Vagina (tissue), 2 donors: ENCODE measurements at places on chromosomes 1 and 21. TPM values are rescaled to one million over a fixed set of nuclear protein-coding genes. Genes with fewer than 3 reads are reported as not detected.
A peak's percentile ranks its signal among the peaks of the same experiment; 100 is the strongest.

Gene PCBP3
- 4.9 TPM for total RNA-seq

Gene CIART
- 6.6 TPM for total RNA-seq

Gene ATP6V1G3
- not detected for total RNA-seq

Gene DMBX1
- 0.25 TPM for total RNA-seq

Gene SOD1
- total RNA-seq, result 162 TPM

Gene KCNA3
- 8.1 TPM for total RNA-seq

Gene HSD3B1
- total RNA-seq, result not detected

Gene MIXL1
- not detected for total RNA-seq

Gene PDE9A
- 9.6 TPM for total RNA-seq

DNA sequence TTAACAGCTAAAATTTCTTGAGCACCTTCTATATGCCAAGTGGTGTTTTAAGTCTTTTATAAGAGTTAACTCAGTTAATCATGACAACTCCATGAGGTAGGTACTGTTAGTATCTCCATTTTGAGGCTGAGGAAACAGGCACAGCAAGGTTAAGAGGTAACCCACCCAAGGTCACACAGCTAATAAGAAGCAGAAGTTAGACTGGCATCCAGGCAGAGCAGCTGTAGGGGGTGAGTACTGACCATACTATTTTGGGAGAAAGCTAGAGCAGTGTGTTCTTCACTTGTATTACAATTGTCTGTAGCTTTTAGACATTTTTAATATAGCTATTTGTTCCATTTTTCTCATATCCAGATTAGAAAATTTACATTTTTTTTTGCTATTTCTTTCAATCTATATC lies 4.8 kb downstream of the ATP6V1G3 start:
- no peaks in the 10 kb centered on the region for H3K4me1 ChIP-seq
- H3K27ac ChIP-seq, result no peak overlapping the region
- H3K27me3 ChIP-seq, result no peaks in the 10 kb centered on the region
- no peak for DNase-seq
- H3K36me3 ChIP-seq, result no peaks in the 10 kb centered on the region
- H3K4me3 ChIP-seq, result no peak overlapping the region

- no peak overlapping the region for H3K27ac ChIP-seq
- H3K4me3 ChIP-seq, result no peak overlapping the region
- no peaks in the 10 kb centered on the region for H3K4me1 ChIP-seq
- DNase-seq, result no peak
Measured at GRCh38 chr1:198318085-198318484, 161.3 kb downstream of the NEK7 start.

- no peaks in the 10 kb centered on the region for H3K27me3 ChIP-seq
- peak overlapping the region; percentile 88 for H3K27ac ChIP-seq
- no peaks in the 10 kb centered on the region for H3K36me3 ChIP-seq
- peaks cover 24% of the 10 kb centered on the region for H3K4me1 ChIP-seq
Measured at GRCh38 chr1:153698020-153698922, 19.8 kb downstream of the NPR1 start.

GRCh38 chr1:201985355-201985754 lies 2.9 kb downstream of the RNPEP start:
- H3K4me1 ChIP-seq, result peaks cover 47% of the 10 kb centered on the region
- H3K27ac ChIP-seq, result peak overlapping the region; percentile 15
- no peak for DNase-seq
- H3K36me3 ChIP-seq, result peaks cover 14% of the 10 kb centered on the region
- H3K27me3 ChIP-seq, result no peaks in the 10 kb centered on the region

- H3K4me3 ChIP-seq, result no peak overlapping the region
- no peaks in the 10 kb centered on the region for H3K36me3 ChIP-seq
- H3K27ac ChIP-seq, result no peak overlapping the region
- no peak for DNase-seq
- no peaks in the 10 kb centered on the region for H3K27me3 ChIP-seq
Measured at GRCh38 chr1:65605621-65606020, 185.2 kb downstream of the LEPR start.

DNA sequence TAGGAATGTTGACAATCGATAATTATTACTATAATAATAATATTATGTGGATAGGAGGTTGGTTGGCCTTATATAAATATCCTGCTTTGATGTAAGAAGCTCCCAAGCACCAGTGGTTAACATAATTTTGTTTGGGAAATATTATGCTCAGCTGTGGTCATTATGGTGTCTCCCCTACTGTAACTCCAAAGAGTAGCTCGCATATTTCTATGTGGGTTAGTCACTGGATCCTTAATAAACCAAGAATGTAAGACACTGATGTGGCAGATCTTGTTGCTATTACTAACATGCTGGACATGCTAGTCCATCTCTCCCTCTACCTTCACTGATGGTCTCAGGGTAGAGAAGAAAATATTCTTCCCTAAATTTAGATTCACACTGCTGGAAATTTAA lies 79.2 kb upstream of the RALGPS2 start:
- H3K36me3 ChIP-seq, result no peaks in the 10 kb centered on the region
- no peaks in the 10 kb centered on the region for H3K4me1 ChIP-seq
- no peaks in the 10 kb centered on the region for H3K27me3 ChIP-seq
- H3K4me3 ChIP-seq, result no peak overlapping the region

DNA sequence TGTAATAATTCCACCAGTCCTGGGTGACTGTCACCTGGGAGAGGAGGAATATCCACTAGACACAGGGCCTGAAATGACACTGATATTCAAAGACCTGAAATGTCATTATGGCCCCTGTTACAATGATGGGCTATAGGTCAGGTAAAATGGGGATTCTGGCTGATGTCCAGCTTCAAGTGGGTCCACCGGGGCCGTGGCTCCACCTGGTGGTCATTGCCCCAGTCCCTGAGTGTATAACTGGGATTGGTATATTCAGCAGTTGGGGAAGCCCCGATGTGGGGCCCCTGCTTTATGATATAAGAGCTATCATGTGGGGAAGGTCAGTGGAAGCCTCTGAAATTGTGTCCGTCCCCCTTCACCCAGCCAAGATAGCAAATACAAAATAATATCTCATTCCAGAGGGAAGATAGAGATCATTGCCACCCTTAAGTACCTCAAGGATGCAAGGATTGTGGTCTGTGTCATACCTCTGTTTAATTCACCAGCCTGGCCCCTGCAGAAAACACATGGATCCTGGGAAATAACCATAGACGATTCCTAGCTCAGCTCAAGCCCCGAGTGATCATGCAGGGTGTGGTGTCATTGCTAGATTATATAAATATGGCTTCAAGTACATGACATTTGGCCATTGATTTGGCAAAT lies 19.4 kb downstream of the PLEKHO1 start:
- H3K27me3 ChIP-seq, result no peaks in the 10 kb centered on the region
- H3K4me1 ChIP-seq, result no peaks in the 10 kb centered on the region
- H3K27ac ChIP-seq, result no peak overlapping the region

GRCh38 chr1:151822404-151822803 lies 9.2 kb downstream of the RORC start:
- H3K36me3 ChIP-seq, result no peaks in the 10 kb centered on the region
- DNase-seq, result no peak
- no peaks in the 10 kb centered on the region for H3K27me3 ChIP-seq
- no peak overlapping the region for H3K27ac ChIP-seq
- no peaks in the 10 kb centered on the region for H3K4me1 ChIP-seq

- H3K36me3 ChIP-seq, result no peaks in the 10 kb centered on the region
- no peak overlapping the region for H3K27ac ChIP-seq
- no peak overlapping the region for H3K4me3 ChIP-seq
- no peaks in the 10 kb centered on the region for H3K27me3 ChIP-seq
- DNase-seq, result no peak
- H3K4me1 ChIP-seq, result no peaks in the 10 kb centered on the region
Measured at GRCh38 chr1:213586587-213586972, 401.2 kb upstream of the PROX1 start.

- H3K27ac ChIP-seq, result no peak overlapping the region
- no peaks in the 10 kb centered on the region for H3K36me3 ChIP-seq
- no peak overlapping the region for H3K4me3 ChIP-seq
- DNase-seq, result no peak
- no peaks in the 10 kb centered on the region for H3K4me1 ChIP-seq
- no peaks in the 10 kb centered on the region for H3K27me3 ChIP-seq
Measured at GRCh38 chr21:23578027-23578426, 2029.3 kb downstream of the MRPL39 start.

DNA sequence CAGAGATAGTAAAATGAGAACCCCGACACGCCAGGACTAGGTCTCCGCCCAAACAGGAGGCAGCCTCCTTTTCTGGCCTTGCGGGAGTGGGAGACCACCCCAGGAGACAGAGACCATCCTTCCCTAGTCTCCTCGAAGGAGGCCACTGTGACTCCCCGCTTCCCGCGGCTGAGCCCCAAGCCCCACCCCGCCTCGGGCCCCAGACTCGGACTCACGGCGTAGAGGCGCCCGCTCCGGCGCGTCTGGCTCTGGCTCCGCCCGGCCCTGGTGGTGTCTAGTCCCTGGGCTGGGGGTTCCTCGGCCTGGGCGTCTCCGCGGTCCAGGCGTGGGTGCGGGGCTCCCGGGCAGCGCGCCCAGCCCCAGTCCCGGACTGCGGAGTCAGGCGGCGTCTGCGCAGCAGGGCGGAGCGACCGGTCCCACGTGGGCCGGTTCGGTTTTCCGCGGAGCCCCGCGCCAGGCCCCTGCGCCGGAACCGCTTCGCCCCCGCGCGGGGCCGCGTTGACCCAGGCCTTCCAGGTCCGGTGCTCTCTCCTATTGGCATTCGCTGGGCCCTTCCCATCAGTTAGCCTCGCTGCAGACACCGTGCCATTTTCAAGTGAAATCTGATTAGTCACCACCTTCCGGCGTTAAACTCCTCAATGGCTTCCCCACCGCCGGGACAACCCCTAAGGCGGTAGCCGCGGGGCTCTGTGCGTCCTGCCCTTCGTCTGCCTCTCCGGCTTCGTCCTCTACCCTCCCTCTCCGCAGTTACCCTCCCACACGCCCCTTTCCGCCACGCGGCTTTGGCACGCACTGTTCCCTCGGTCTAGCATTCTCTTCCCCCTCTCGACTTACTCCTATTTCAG lies at the start of gene C1orf216:
C1orf216 (minus strand) TSS at position 393 of the 845 bp plus-strand sequence. CDS start 2,563 bp downstream, outside the sequence.
- H3K27me3 ChIP-seq, result no peaks in the 10 kb centered on the region
- H3K4me1 ChIP-seq, result peaks cover 37% of the 10 kb centered on the region
- H3K4me3 ChIP-seq, result peak within 1 kb of the TSS; percentile 82
- H3K27ac ChIP-seq, result peak within 1 kb of the TSS; percentile 93
- H3K36me3 ChIP-seq, result no peaks in the 10 kb centered on the region
- no peak for DNase-seq

GRCh38 chr1:248243204-248243603 lies 12.0 kb downstream of the OR2M4 start:
- no peak for DNase-seq
- no peak overlapping the region for H3K27ac ChIP-seq
- H3K27me3 ChIP-seq, result no peaks in the 10 kb centered on the region
- H3K4me1 ChIP-seq, result no peaks in the 10 kb centered on the region
- H3K36me3 ChIP-seq, result no peaks in the 10 kb centered on the region
- no peak overlapping the region for H3K4me3 ChIP-seq

DNA sequence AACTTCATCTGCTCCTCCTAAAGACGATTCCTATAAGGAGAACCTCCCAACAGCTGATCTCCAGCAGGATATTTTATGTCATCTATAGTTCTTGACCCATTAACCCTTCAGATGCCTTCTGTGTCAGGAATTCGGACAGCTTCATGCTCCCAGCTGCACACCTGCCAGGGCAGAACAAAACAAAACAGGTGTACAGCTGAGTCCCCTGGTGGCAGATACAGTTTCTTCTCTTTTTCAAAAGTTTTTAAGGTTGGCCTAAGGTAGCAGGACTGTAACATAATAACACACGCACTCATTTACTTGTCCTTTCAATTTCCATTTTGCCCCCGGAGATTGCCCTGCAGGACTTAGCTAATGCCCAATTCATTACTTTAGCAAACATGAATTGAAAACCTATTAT lies 218.3 kb downstream of the S1PR1 start:
- no peak overlapping the region for H3K4me3 ChIP-seq
- H3K36me3 ChIP-seq, result no peaks in the 10 kb centered on the region
- H3K27ac ChIP-seq, result no peak overlapping the region
- DNase-seq, result no peak
- H3K4me1 ChIP-seq, result no peaks in the 10 kb centered on the region

- H3K4me3 ChIP-seq, result no peak overlapping the region
- peaks cover 21% of the 10 kb centered on the region for H3K36me3 ChIP-seq
- H3K4me1 ChIP-seq, result peaks cover 59% of the 10 kb centered on the region
- DNase-seq, result no peak
Measured at GRCh38 chr1:179872558-179872957, 5.0 kb downstream of the TOR1AIP2 start.

- H3K4me3 ChIP-seq, result no peak overlapping the region
- no peaks in the 10 kb centered on the region for H3K27me3 ChIP-seq
- no peak overlapping the region for H3K27ac ChIP-seq
- DNase-seq, result no peak
- H3K4me1 ChIP-seq, result peaks cover 16% of the 10 kb centered on the region
- no peaks in the 10 kb centered on the region for H3K36me3 ChIP-seq
Measured at GRCh38 chr1:63824451-63824850, 50.6 kb downstream of the ROR1 start.

GRCh38 chr1:34742667-34743270 lies 12.1 kb upstream of the GJB5 start:
- no peaks in the 10 kb centered on the region for H3K27me3 ChIP-seq
- no peak overlapping the region for H3K4me3 ChIP-seq
- H3K4me1 ChIP-seq, result no peaks in the 10 kb centered on the region
- DNase-seq, result no peak
- no peaks in the 10 kb centered on the region for H3K36me3 ChIP-seq

- H3K27me3 ChIP-seq, result no peaks in the 10 kb centered on the region
- DNase-seq, result no peak
- H3K4me1 ChIP-seq, result no peaks in the 10 kb centered on the region
- no peak overlapping the region for H3K4me3 ChIP-seq
- no peak overlapping the region for H3K27ac ChIP-seq
Measured at GRCh38 chr1:227417756-227418480, 99.6 kb upstream of the CDC42BPA start.

DNA sequence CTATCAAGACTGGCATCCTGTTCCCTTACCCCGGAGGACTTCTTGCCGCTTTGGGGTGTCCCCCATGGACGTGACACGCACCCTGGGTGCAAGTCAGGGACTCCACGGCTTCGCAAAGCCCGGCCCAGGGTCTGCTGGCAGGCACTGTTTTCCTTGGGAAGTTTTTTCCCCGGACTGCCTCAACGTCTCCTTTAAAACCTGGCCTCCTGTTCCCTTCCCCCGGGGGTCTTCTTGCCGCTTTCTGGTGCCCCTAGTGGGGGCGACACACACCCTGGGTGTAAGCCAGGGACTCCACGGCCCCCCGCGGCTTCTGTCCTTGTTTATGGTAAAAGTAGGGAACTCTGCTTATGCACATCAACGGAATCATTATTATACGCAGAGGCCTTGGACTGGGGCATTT lies 136.6 kb downstream of the LIPI start:
- H3K27me3 ChIP-seq, result no peaks in the 10 kb centered on the region
- H3K27ac ChIP-seq, result no peak overlapping the region
- no peaks in the 10 kb centered on the region for H3K4me1 ChIP-seq
- no peaks in the 10 kb centered on the region for H3K36me3 ChIP-seq

- H3K27ac ChIP-seq, result no peak overlapping the region
- H3K4me3 ChIP-seq, result no peak overlapping the region
- no peaks in the 10 kb centered on the region for H3K4me1 ChIP-seq
- no peak for DNase-seq
- no peaks in the 10 kb centered on the region for H3K36me3 ChIP-seq
Measured at GRCh38 chr1:109350655-109351054, 43.8 kb upstream of the MYBPHL start.

GRCh38 chr1:194060481-194060880 lies 874.1 kb upstream of the B3GALT2 start:
- no peaks in the 10 kb centered on the region for H3K27me3 ChIP-seq
- H3K36me3 ChIP-seq, result no peaks in the 10 kb centered on the region
- H3K4me3 ChIP-seq, result no peak overlapping the region
- no peaks in the 10 kb centered on the region for H3K4me1 ChIP-seq
- no peak overlapping the region for H3K27ac ChIP-seq

- no peak overlapping the region for H3K4me3 ChIP-seq
- no peaks in the 10 kb centered on the region for H3K4me1 ChIP-seq
- no peaks in the 10 kb centered on the region for H3K27me3 ChIP-seq
- H3K27ac ChIP-seq, result no peak overlapping the region
Measured at GRCh38 chr21:37195059-37195458, 72.1 kb downstream of the VPS26C start.
